Adrenal gland (tissue), 19 donors: ENCODE measurements at places on chromosomes 4 and X.

GRCh38 chr4:16733509-16733908, 164.9 kb downstream of the LDB2 start:
- no peaks in the 10 kb centered on the region for H3K36me3 ChIP-seq
- DNase-seq, result no peak
- H3K4me1 ChIP-seq, result no peaks in the 10 kb centered on the region
- H3K27me3 ChIP-seq, result no peaks in the 10 kb centered on the region

DNA sequence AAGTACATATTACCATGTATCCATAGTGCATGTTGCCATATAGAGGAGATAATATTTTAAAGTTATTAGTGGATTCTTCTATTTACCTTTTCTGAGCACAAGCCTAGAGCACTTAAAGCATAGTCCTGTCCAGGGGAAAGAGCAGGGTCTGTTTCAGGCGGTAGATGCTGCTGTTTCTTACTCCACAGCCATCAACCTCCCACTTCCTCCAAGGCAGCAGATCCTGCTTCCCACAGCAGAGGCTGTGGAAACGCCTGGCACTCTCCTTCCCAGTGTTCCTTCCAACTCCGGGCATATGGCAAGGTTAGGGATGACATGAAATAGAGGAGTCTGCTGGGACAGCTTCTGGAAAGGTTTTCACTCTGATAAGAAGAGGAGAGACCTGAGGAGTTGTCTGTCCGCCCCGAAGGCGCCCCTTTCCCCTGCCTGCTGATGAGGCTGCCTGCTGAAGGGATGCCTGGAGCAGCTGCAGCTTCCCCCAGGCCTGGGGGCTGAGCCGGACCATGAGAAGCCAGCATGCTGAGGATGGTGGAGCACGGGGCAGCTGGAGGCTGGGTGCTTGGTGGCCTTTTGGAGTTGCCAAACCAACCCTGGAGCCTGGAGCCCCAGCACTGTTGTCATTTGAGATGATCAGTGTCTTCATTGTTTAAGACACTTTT, 43.9 kb upstream of the SLC25A4 start:
- no peaks in the 10 kb centered on the region for H3K27me3 ChIP-seq
- H3K4me3 ChIP-seq, result no peak overlapping the region
- H3K27ac ChIP-seq, result no peak overlapping the region
- no peaks in the 10 kb centered on the region for H3K36me3 ChIP-seq

DNA sequence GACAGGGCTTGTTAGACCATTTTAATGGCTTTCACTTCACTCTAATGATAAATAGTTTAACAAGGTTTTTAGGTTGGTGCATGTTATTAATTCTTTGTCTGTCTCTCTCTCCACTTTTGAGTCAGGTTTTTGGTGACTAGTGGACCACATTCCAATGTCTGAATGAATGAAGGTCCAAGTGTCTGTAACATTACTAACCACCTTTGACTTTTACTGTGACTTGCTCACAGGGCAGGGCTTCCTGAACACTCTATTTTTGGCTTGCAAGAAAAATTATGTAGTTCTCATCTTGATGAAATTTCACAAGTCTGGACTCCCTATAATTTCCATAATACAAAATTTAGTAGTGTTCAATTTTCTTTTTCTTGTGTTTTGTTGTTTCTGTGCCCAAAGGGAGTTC, 78.9 kb upstream of the BMPR1B start:
- H3K27me3 ChIP-seq, result peaks cover 9% of the 10 kb centered on the region
- no peak overlapping the region for H3K4me3 ChIP-seq
- no peaks in the 10 kb centered on the region for H3K36me3 ChIP-seq

DNA sequence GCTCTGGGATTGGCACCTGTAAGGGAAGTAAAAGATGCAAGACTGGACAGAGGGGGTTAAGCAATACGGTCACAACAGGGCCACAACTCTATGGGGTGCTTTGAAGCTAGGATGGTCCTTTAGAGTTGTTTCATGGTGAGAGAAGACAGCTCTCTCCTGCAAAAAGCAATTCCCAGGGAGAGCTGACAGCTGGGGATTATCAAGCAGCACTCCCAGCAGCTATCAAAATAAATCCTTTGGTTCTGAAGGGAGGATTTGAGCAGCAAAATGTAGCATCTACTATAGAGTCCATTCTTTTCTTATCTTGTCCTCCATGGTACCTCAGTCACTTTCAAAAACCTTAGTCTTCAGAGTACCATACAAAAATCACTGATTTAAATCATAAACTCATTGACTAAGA, 35.1 kb upstream of the AP1AR start:
- no peak overlapping the region for H3K27ac ChIP-seq
- H3K4me1 ChIP-seq, result no peaks in the 10 kb centered on the region
- H3K36me3 ChIP-seq, result no peaks in the 10 kb centered on the region
- H3K27me3 ChIP-seq, result no peaks in the 10 kb centered on the region
- no peak for DNase-seq

- H3K27me3 ChIP-seq, result peaks cover 5% of the 10 kb centered on the region
- H3K27ac ChIP-seq, result no peak overlapping the region
- no peak overlapping the region for H3K4me3 ChIP-seq
- no peaks in the 10 kb centered on the region for H3K4me1 ChIP-seq
- no peak for DNase-seq
Observed at GRCh38 chrX:79330022-79330421, 37.1 kb downstream of the ITM2A start.

DNA sequence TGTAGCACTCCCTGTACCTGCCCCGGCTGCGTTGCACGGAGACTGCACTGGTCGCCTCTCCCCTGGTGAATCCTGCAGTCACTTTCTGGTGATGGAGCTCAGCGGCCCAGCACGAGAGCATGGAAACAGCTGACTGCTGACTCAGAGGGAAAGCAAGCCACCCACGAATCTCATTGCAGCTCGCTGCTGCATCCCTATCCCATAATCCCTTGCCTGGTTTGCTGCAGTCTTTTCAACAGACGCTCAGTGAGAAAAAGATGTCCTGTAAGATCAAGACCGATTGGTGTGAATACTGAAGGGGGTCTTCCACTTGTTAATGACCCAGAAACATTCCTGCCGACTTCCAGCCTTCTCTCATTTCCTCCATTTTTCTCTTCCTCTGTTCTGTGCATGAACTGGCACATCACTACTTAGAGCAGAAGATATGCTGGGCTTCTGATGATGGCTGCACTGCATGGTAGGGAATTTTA, 52.9 kb downstream of the TRIM2 start:
- H3K36me3 ChIP-seq, result no peaks in the 10 kb centered on the region
- DNase-seq, result no peak
- no peak overlapping the region for H3K27ac ChIP-seq
- H3K4me3 ChIP-seq, result no peak overlapping the region

- no peak overlapping the region for H3K27ac ChIP-seq
- DNase-seq, result no peak
- H3K4me1 ChIP-seq, result no peaks in the 10 kb centered on the region
- H3K27me3 ChIP-seq, result no peaks in the 10 kb centered on the region
- no peak overlapping the region for H3K4me3 ChIP-seq
- peaks cover 17% of the 10 kb centered on the region for H3K36me3 ChIP-seq
Observed at GRCh38 chr4:7767966-7768365, 171.7 kb downstream of the AFAP1 start.
